ENCODE measurements at places on chromosomes 2 and 18. TPM values are rescaled to one million over a fixed set of nuclear protein-coding genes. Genes with fewer than 3 reads are reported as not detected.

RPRM gene
- 0.20 TPM for total RNA-seq

SLC4A5 gene
- total RNA-seq: 1.8 TPM

DNA sequence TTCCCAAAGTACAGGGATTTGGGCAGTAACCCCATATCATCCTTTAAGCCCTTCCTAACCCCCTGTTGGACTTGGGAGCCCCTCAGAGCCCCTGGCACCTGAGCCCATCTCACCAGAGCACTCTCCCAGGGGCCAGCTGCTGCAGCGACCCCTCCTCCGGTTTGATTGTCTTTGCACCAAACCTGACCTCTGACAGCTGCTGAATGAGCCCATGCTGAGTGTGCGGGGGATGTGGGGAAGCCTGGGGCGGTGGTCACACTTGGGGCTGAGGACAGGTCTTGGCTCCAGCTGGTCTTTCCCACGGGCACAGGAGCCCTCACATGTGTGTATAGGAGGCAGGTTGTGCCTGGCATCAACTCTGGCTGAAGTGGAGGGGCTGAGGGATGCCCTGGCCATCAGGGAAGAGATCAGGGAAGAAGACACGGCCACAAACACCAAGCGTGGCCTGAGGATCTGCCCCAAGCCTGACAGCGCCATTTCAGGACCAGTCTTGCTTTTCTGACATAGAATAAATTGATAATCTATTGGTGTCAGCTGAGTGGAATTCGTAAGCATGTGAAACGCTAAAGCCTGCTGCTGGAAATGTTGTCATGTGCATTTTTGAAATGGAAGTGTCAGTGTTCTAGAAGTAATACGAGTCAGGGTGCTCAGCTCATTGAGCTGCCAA is 102.4 kb downstream of the ACKR3 start:
- no peak overlapping the region for H3K4me3 ChIP-seq
- H3K27me3 ChIP-seq: peaks cover 9% of the 10 kb centered on the region
- no peak overlapping the region for H3K27ac ChIP-seq
- no peaks in the 10 kb centered on the region for H3K4me1 ChIP-seq

DNA sequence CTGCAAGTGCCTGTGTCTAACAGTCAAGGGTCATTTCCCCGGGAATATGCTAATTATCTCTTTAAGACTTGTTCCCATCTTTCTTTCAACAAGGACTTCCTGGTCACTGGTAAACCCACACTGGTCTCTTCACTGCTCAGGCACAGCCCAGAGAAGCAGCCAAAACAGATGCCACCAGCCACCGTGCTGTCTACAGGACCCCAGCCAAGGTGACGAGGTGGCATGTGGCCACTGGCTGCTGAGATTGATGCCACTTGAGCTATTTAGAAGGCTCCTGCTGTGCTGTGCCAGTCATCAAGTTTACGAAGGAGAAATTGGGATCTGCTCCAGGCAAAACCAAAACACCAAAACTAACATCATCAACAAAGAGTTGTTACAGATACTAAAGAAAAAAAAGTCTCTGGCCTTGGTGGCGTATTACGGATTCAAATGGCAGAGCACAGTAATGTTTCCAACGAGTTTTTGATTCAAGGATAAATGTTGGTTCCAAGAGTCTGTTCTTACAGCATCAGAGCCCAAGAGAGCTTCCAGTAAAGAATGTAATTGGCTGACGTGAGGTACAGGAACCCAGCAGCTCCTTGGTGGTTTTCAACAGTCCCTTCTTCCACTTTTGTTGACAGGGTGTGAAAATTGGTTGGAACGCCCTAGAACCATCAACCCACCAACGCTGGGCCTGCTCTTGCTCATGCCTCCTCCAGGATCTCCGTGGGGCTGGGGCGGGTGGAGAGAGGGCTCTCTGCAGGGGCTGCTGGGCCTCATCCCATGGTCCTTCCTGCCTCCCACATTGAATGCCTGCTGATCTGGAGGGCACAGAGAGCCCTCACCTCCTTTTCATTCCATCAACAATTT is 63.7 kb upstream of the ZCCHC2 start:
- H3K36me3 ChIP-seq: no peaks in the 10 kb centered on the region
- no peaks in the 10 kb centered on the region for H3K4me1 ChIP-seq
- peaks cover 8% of the 10 kb centered on the region for H3K27me3 ChIP-seq
- DNase-seq: no peak

DNA sequence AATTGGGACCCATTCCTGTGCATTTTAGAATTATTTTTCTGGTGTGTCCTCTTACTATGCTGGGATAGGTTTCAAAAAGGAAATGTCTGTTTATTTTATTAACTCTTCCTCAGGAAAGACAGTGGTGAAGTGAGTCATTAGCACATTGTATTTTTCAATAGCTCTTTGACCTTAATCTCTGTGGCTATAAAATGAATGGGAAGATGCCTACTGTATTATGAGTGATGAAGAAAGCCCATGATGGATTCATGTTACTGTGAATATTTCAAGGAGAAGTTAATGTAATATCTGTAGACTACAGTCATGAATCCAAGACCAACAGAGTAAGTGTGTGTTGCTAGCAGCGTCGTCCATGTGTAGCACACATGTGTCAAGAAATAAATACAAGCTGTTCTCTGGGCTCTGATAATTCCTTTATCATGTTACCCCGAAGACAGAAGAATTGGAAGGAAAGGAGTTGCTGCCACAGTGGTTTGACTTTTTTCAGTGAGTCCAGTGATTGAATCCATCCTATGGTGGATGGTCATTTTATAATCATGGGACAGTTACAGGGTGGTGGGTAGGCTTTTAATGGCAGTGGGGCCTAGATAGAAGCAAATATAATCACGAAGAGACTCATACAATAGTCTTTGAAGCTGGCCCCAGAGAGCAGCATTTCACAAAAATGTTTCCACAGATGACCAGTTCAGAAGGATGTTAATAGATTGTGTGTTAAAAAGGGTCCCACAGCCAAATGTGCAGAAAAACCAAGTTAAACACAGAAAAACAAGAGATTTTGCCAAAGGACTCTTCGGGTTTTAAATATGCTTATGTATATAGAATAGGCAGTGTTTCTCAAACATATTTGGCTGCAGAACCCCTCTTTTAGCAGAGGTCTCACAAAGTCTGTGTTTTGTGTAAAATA is 239.7 kb upstream of the RASGRP3 start:
- H3K27me3 ChIP-seq: peaks cover 7% of the 10 kb centered on the region
- H3K4me3 ChIP-seq: no peak overlapping the region
- H3K4me1 ChIP-seq: no peaks in the 10 kb centered on the region
- no peak for DNase-seq
- no peaks in the 10 kb centered on the region for H3K36me3 ChIP-seq
